ENCODE measurements at places on chromosomes 7 and 10.

- DNase-seq = no peak
Measured at GRCh38 chr7:60017-60675, 132.2 kb upstream of the FAM20C start.

DNA sequence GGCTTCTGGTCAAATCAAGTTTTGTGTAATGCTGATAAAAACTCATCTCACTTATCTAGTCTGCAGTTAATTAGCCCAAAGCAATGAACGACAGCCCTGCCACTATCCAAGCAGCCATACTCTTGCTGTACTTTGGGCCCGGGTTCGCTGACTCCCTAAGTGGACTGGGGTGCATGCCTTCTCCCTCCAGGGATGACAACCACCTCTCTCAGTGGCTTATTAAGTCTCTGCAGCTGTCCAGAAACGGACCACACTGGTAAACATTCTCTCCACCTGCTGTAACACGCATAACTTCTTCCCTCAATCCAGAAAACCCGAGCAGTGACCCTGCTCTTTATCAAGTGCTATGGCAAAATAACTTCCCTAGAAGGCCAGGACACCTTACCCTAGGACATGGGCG, 3.9 kb downstream of the FBXW4 start:
- no peak for DNase-seq

DNA sequence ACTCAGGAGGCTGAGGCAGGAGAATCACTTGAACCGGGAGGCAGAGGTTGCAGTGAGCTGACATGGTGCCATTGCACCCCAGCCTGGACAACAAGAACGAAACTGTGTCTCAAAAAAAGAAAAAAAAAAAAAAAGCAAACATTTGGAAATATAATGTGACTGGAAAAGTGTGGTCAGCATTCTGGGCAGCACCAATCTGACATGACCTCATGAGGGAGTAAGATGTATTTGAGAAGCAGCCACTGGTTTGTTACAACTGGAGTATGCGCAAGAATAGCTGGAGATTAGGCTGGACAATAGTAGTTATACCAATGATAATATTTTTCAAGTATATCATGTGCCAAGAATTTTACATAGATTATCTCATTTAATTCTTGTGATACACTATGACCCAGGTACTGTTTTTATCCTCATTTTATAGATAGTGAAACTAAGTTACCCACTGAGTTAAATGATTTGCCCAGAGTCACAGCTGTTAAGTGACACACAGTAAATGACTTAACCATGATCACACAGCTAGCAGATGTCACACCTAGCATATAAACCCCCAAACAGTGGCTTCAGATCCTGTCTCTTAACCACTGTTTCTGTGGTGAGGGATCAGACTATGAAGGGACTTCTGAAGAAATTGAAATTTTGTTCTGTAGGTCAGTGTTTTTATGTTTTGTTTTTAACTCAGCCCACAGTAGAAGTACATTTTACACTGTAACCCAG, 11.1 kb downstream of the MCU start:
- no peak for DNase-seq

DNA sequence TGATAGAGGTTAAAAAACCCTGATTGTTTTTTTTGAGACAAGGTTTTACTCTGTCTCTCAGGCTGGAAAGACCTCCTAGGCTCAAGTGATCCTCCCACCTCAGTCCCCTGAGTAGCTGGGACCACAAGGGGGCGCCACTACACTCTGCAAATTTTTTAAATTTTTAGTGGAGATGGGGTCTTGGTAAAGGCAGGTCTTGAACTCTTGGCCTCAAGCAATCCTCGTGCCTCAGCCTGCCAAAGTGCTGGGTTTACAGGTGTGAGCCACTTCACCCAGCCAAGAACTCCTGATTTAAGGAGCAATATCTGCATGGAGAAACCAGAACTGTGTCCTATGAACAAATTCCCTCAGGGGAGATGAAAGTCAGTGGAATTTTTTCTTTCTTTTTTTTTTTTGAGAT, 7.3 kb upstream of the KLHDC10 start:
- DNase-seq = peak; percentile 48

GRCh38 chr7:154858836-154859537, 143.9 kb downstream of the PAXIP1 start:
- no peak for DNase-seq

GRCh38 chr10:68251151-68251550, 19.2 kb upstream of the ATOH7 start:
- DNase-seq = no peak

DNA sequence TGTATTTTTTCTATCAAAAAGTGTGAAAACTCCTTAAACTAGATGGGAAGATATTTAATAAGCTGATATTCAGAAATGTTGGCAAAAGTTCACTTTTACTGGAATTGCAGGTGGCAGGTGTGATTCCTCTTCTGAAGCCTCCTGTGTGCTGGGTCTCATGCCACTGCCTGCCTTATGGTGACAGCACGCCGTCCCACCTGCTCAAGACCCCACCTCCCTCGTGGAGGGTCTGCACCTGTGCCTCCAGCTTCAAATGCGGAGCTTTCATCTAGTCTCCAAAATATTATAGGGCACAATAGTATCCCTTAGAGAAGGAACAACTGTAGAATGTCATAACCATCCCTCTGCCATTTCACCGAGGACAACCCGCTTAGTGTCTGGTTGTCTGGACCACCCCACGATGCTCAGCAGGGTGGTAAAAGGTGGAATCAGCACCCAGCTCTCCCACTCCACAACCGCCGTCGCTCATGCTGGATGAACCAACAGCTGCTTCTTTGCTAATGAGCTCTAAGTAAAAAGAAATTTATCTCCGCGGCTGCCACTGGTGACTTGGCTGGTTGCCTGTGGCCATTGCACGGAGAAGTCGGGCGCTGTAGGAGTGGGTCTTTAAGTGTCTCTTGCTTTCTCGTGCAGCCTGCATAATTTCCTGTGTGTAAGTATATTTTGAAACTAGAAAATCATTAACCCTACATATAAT, 119.3 kb upstream of the TCERG1L start:
- DNase-seq = no peak

- no peak for DNase-seq
Measured at GRCh38 chr10:131167036-131167860, 144.3 kb downstream of the TCERG1L start.

DNA sequence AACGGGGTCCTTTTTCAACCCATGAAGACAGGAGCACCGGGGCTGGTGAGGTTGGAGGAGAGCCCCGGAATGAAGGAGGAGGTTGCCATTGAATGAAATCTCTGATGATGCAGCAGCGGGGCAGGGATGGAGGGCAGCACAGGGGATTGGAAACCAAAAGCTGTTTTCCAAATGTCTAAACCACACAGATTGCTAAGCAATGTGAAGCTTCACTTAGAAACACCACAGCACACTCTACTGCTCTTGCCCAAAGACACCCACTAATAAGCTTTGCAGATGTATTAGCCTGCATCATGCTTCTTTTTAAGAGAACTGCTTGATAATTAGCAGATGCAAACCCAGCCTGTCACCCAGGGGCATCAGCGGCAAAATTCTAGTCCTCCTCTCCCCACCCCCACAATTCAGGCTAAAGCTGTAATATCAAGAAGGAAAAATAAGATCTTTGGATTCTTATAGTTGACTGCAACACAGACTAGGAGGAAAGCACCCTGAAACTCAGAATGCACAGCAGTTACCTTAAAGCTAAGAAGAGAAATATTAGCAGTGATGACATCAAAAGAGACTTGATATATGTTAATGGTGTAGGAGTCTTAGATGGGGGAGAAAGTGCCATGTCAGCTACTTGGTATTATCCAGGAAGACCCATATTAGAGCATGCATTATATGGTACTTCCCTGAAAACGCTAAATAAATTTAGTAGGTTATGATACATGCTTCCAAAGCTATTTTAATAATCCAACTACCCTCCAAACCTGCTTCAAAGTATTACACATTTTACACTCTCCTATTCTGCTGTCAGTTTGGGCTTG, 666.7 kb downstream of the KCNMA1 start:
- DNase-seq = no peak

GRCh38 chr7:78496096-78496630, 697.6 kb downstream of the PHTF2 start:
- no peak for DNase-seq

- no peak for DNase-seq
Measured at GRCh38 chr10:94549221-94549620, 3.6 kb downstream of the HELLS start.

DNA sequence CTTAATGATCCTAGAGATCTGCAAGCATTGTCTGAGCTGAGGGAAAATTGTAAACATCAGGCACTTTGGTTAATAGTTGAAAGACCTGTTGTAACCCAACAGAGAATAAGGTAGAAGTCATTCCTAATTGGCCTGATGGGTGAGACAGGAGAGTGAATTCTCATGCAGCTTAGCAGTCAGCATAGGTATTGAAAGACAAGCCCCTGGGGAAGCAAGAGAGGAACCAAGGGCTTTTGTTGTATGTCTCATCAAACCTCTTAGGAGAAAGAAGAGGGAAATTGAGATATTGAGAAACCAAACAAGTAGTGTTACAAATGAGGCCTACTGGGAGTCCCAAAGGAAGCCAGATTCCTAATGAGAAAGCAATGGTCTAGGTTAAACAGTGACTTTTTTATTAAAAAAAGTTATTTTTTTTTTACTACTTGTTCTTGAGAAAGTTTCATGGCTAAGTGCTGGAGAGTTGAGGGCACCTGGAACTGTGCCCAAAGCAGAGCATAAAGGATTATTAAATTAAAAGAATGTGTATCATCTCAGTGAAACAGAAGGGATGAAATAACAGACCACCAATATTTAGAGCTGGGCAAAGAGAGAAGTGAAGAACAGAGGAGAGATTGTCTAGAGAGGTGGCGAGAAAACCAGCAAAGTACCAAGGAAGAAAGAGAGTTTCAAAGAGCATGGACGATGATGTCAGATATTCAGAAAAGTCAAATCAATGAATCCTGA, 168.9 kb downstream of the CDK14 start:
- DNase-seq = no peak

DNA sequence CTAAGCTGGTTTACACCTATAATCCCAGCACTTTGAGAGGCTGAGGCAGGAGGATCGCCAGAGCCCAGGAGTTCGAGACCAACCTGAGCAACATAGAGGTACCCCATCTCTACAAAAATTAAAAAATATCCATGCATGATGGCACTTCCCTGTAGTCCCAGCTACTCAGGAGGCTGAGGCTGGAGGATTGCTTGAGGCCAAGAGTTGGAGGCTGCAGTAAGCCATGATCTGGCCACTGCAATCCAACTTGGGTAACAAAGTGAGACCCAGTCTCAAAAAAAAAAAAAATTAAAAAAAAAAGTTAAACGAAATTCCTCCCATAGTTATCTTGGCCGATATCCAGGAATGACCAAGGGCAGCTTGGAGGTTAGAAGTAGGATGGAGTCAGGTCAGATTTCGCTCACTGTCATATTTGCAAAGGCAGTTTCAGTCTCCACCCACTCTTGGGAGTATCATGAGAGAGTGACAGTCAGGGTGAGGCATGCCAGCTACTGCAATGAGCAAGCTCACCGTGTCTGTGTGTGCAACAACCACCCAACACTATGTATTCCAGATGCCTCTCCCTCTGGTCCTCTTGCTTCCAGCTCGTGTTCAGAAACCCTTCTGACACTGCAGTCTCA, 6.0 kb upstream of the ZDHHC4 start:
- DNase-seq = no peak
